ENCODE measurements at places on chromosomes 4 and X. TPM values are rescaled to one million over a fixed set of nuclear protein-coding genes. Genes with fewer than 3 reads are reported as not detected.

GRCh38 chrX:94633237-94633636, 959.2 kb downstream of the FAM133A start:
- H3K36me3 ChIP-seq = no peaks in the 10 kb centered on the region
- H3K4me3 ChIP-seq = no peak overlapping the region
- no peak for DNase-seq

GRCh38 chr4:127015667-127016117, 617.1 kb upstream of the INTU start:
- no peaks in the 10 kb centered on the region for H3K36me3 ChIP-seq
- H3K27me3 ChIP-seq = no peaks in the 10 kb centered on the region
- no peak overlapping the region for H3K4me3 ChIP-seq
- no peak for DNase-seq
- no peaks in the 10 kb centered on the region for H3K4me1 ChIP-seq
- no peak overlapping the region for H3K27ac ChIP-seq

DNA sequence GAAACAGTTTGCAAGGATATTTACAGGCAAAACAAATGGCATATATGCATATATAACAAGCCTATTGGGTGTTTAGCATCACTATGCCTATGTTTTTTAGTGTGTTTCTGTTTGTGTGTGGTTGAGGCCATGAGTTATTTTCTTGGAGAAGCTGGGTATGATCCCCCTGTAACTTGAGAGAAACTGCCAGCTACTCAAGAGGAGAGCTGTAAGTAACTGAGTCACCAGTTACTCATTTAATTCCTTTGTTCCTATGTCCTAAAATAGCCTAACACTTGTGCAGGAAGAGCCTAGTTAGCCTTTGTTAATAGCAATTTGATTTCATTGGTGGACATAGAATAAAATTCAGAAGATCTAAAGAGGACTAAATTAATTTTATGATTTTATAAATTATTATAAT, 79.1 kb downstream of the PWWP3B start:
- H3K4me1 ChIP-seq = no peaks in the 10 kb centered on the region
- H3K36me3 ChIP-seq = no peaks in the 10 kb centered on the region
- no peaks in the 10 kb centered on the region for H3K27me3 ChIP-seq
- H3K27ac ChIP-seq = no peak overlapping the region
- no peak overlapping the region for H3K4me3 ChIP-seq

- DNase-seq = no peak
- H3K36me3 ChIP-seq = no peaks in the 10 kb centered on the region
- no peaks in the 10 kb centered on the region for H3K27me3 ChIP-seq
- no peak overlapping the region for H3K27ac ChIP-seq
- H3K4me1 ChIP-seq = no peaks in the 10 kb centered on the region
- H3K4me3 ChIP-seq = no peak overlapping the region
These were observed 5.1 kb upstream of the CXCL8 start for GRCh38 chr4:73735231-73735630.

DNA sequence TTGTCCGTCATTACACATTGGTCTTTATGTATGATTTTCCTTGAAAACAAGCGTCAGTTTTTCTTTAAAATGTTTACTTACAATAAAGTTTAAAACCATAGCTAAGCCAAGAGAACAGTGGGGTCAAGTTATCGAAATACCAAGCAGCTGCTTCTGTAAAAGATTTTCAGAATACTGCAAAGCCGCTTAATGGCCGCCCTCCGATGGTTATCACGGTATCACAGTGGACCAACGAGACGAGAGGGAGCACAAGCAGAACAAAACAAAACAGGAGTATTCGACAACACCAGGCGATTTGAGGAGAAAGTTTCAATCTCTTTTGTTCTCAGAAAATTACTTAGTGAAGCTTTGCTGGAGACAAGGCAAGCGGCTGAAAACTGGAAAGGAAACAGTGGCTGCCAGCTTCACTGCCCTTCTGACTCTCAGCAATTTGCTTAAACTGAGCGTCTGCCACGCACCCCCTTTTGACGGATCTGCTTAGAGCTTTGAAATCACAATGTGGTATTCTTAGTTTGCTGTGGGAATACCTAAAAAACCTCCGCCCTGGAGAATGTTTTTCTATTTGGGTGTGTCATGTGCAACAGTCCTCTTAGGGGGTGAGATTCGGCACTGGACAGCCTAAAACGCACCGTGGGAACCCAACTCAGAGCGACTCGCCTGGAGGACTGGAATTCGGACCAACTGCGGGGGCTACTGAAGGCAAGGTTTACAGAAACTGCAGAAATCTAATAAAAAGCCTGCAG, 199.8 kb downstream of the NSUN7 start:
- DNase-seq = no peak
- H3K27me3 ChIP-seq = no peaks in the 10 kb centered on the region
- H3K4me1 ChIP-seq = no peaks in the 10 kb centered on the region
- no peak overlapping the region for H3K4me3 ChIP-seq
- H3K27ac ChIP-seq = no peak overlapping the region

DNA sequence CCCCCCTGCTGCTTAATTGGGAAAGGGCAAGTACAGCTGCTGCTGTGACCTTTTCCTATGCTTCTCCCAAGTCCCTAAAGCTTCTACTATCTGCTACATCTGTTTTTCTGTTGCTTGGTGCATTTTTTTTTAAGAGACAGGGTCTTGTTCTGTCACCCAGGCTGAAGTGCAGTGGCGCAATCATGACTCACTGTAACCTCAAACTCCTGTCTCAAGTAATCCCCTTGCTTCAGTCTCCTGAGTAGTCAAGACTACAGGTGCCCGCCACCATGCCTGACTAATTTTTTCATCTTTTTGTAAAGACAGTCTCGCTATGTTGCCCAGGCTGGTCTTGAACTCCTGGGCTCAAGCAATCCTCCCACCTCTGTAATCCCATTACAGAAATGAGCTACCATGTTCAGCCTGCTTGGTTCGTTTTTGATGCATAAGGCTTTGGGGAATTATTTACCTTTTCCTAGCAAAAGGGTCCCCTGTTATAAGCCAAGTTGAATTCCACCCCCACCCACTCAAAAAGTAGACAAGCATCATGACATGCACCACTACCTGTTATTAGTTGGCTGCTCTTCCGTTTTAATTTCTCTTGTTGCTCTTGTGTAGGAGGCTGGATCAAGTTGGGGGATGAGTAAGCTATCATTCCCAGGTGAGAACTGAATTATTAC, 39.6 kb downstream of the DGKK start:
- H3K27me3 ChIP-seq = no peaks in the 10 kb centered on the region
- DNase-seq = peak; percentile 11
- H3K4me3 ChIP-seq = no peak overlapping the region
- peak overlapping the region; percentile 53 for H3K27ac ChIP-seq
- H3K36me3 ChIP-seq = no peaks in the 10 kb centered on the region

DNA sequence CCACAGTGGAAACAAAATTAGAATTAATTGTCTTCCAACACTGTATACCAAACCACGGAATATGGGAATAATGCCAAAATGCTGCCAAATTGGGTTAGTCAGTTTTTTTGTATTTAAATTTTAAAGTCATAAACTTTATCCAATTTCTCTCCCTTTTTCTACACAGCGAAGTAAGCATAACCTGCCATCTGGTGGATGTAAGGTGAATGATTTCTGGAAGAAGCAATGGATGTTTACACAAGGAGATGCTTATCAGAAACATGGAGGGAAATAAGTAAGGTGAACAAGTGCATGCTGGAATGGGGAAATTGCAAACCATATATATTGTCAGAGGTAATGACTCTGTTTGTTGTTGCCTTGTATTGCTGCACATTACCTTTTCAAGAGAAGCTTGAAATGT, 691.9 kb downstream of the TECRL start:
- H3K27me3 ChIP-seq = no peaks in the 10 kb centered on the region
- H3K36me3 ChIP-seq = no peaks in the 10 kb centered on the region
- no peak for DNase-seq
- no peaks in the 10 kb centered on the region for H3K4me1 ChIP-seq
- no peak overlapping the region for H3K27ac ChIP-seq

DNA sequence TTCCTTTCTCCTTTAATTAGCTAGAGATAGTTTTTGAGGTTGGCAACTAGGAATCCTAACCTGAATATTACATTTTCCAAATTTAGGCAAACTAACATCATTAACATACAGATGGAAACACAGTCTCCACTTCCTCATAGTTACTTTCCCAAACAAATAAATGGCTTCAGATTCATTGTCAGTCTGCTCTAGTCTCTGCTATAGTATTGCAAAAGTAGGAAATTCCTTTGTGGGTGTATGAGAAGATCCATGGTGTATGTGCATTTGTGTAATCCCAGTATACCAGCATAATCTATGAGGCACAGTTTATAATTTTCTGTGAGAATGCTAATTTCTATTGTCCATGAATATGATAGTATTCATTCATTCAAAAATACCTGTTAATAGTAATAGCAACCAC, 3.0 kb upstream of the NDP start:
- H3K36me3 ChIP-seq = no peaks in the 10 kb centered on the region
- no peak overlapping the region for H3K27ac ChIP-seq
- no peak for DNase-seq
- no peaks in the 10 kb centered on the region for H3K4me1 ChIP-seq
- H3K27me3 ChIP-seq = no peaks in the 10 kb centered on the region

GRCh38 chrX:7244405-7244804, 96.5 kb upstream of the PUDP start:
- H3K27me3 ChIP-seq = no peaks in the 10 kb centered on the region
- H3K36me3 ChIP-seq = no peaks in the 10 kb centered on the region
- no peak for DNase-seq
- H3K27ac ChIP-seq = no peak overlapping the region

GRCh38 chr4:3732076-3733028, 33.8 kb upstream of the ADRA2C start:
- no peaks in the 10 kb centered on the region for H3K36me3 ChIP-seq
- H3K27ac ChIP-seq = no peak overlapping the region
- H3K4me1 ChIP-seq = no peaks in the 10 kb centered on the region
- H3K4me3 ChIP-seq = no peak overlapping the region
- H3K27me3 ChIP-seq = no peaks in the 10 kb centered on the region
- DNase-seq = no peak

DNA sequence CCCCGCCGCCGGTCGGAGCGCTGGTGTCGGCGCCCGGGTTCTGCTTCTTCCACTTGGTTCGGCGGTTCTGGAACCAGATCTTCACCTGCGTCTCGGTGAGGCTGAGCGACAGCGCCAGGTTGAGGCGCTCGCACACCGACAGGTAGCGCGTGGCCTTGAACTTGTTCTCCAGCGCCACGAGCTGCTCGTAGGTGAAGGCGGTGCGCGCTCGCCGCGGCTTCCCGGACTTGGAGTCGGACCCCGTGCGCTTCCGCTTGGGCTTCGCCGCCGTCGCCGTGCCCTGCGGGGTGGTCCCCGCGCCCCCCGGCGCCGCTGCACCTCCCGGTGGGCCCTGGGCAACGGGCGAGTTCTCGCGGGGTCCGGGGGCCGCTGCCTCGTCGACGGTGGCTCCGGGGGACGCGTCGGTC, 3.1 kb downstream of the NKX1-1 start:
- no peak overlapping the region for H3K4me3 ChIP-seq
- no peaks in the 10 kb centered on the region for H3K4me1 ChIP-seq
- no peak overlapping the region for H3K27ac ChIP-seq
- no peak for DNase-seq
- H3K36me3 ChIP-seq = no peaks in the 10 kb centered on the region
- no peaks in the 10 kb centered on the region for H3K27me3 ChIP-seq

- H3K36me3 ChIP-seq = no peaks in the 10 kb centered on the region
- no peak for DNase-seq
- H3K4me3 ChIP-seq = no peak overlapping the region
These were observed 74.9 kb downstream of the NYX start for GRCh38 chrX:41522081-41522480.

GRCh38 chr4:30879855-30880598, 159.9 kb downstream of the PCDH7 start:
- H3K36me3 ChIP-seq = no peaks in the 10 kb centered on the region
- H3K4me1 ChIP-seq = no peaks in the 10 kb centered on the region
- no peak for DNase-seq
- no peak overlapping the region for H3K27ac ChIP-seq
- H3K4me3 ChIP-seq = no peak overlapping the region

DNA sequence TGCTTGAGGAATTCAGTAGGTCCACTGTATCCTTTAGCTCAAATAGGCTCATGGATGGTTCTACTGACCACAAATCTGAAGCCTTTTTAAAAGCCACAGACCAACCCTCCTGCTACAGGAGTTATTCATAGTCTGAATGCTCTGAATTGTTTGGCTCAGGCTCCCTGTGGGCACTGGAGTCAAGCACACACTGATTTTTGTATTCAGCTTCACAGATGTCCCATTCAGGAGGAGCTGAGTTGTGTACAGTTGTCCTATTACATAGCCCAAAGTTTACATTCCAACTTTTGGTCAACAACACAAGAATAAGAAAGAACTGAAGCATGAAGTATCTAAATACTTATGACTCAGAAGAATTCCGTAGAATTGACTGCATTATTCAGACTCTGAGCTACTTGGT, 243.9 kb downstream of the UNC5C start:
- no peak for DNase-seq
- no peaks in the 10 kb centered on the region for H3K27me3 ChIP-seq
- H3K4me1 ChIP-seq = no peaks in the 10 kb centered on the region
- no peak overlapping the region for H3K4me3 ChIP-seq

DNA sequence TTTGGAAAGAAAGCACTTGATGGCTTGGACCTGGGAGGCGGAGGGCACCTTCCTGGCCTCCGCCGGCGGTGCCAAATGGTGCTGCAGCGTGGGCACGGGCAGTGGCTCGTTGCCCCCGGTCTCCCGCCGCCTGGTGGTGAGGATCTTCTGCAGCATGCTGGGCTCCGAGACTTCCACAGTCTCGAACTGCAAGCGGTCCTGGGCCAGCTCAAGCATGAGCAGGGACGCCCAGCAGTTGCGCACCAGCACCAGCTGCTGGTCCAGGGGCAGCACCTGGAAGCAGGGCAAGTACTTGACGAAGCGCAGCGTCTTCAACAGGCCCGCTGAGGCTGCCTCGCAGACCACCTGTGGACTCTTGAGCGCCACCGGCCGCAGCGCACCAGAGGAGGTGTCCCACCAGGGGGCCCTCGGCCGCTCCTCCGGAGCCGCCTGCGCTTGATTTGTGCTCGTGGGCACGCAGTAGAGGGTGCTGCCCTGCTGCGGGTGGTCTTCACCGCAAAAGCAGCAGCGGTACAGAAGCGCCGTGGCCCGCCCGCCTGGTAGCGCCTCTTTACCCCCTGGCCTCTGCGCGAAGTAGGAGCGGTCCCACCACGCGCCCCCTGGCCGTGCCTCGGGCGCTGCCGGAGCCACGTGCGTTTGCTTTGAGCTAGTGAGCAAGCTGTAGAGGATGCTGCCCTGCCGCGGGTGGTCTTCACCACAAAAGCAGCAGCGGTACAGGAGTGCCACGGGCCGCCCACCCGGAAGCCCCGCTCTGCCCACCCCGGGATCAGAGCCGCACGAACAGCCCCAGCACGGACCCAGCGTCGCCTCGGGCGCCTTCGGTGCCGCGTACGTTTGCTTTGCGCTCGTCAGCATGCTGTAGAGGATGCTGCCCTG, 689 bp downstream of the NR0B1 start:
- H3K36me3 ChIP-seq = no peaks in the 10 kb centered on the region
- no peak for DNase-seq
- no peaks in the 10 kb centered on the region for H3K4me1 ChIP-seq
- no peak overlapping the region for H3K27ac ChIP-seq
- H3K4me3 ChIP-seq = no peak overlapping the region

The NUP54 gene
- 68.8 TPM for total RNA-seq

The FGA gene
- total RNA-seq = 61.7 TPM

The SYTL4 gene
- total RNA-seq = 6.1 TPM

The FANCB gene
- total RNA-seq = 8.8 TPM

The ZNF157 gene
- total RNA-seq = not detected

The CLCN5 gene
- 70.0 TPM for total RNA-seq

The GDPD2 gene
- total RNA-seq = 1.9 TPM

The HEPH gene
- 27.9 TPM for total RNA-seq

The GPR119 gene
- not detected for total RNA-seq

The DRD5 gene
- not detected for total RNA-seq
